Stimulated activated CD8-positive, alpha-beta memory T cell treated with anti-CD3 and anti-CD28 coated beads, Interleukin-4, amount 100 ng/mL, for 1 hour (primary cell): ENCODE measurements at places on chromosomes 5 and 9.

DNA sequence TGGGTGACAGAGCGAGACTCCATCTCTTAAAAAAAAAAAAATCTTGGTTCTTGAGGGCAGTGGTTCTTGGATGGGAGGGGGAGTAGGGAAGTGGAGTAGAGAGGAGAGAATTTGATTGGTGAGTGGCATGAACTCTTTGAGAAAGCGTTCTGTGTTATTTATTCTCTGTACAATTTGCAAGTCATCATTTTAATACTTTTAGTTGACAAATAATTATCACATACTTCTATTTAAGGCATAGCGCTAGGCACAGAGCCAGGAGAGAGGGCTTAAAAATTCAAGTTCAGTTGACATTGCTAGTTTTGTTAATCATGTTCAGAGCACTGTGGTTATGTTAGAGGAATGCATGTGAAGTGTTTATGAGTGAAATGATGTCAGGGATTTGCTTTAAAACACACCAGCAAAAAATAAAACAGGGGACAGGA lies 24.6 kb downstream of the HSDL2 start:
- DNase-seq = no peak

DNA sequence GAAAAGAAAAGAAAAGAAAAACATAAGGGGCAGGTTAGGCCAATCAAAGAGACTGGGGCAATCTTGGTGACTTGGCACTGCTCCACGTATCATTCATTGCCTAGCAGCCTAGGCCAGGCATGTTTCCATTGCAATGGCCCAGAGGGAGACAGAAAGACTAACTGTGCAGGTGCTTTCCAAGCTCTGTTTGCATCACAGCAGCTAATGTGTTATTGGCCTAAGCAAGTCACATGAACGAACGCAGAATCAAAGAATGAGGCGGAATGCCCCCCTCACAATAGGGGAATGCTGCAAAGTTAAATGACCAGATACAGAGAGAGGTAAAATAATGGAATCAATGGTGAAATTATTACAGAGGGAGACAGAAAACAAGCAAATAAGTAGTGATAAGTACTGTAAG lies 11.1 kb upstream of the VPS13A start:
- no peak for DNase-seq

DNA sequence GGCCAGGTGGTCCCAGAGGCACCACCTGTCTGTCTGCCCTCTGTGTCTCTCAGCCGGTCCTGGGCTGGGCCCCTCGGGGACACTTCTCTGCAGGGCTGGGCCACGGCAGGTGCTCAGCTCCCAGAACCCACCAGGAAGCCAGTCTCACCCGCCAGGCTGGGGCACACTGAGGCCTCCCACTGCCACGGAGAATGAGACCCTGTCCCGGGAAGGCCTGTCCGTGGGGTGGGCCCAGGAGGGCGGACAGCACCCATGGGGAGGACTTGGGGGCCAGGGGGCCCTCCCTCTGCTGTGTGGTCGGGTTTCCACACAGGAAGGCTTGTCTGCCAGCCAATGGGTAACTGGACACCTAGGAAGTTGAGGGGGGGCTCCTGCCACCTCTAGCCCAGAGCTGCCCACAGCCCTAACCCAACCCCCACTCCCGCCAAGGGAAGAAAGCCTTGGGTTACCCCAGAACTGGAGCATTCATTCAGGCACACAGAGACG lies 4.1 kb upstream of the TUBB4B start:
- no peak for DNase-seq

GRCh38 chr9:117135501-117136098 lies 279.3 kb downstream of the ASTN2 start:
- no peak for DNase-seq

GRCh38 chr5:145062280-145063062 lies 772.7 kb downstream of the PRELID2 start:
- no peak for DNase-seq
